ENCODE measurements at places on chromosomes 11 and 22.

- DNase-seq = no peak
Observed at GRCh38 chr11:72157131-72157530, 21.6 kb downstream of the FOLR3 start.

- DNase-seq = no peak
Observed at GRCh38 chr11:83662494-83662893, 376.3 kb upstream of the CCDC90B start.

DNA sequence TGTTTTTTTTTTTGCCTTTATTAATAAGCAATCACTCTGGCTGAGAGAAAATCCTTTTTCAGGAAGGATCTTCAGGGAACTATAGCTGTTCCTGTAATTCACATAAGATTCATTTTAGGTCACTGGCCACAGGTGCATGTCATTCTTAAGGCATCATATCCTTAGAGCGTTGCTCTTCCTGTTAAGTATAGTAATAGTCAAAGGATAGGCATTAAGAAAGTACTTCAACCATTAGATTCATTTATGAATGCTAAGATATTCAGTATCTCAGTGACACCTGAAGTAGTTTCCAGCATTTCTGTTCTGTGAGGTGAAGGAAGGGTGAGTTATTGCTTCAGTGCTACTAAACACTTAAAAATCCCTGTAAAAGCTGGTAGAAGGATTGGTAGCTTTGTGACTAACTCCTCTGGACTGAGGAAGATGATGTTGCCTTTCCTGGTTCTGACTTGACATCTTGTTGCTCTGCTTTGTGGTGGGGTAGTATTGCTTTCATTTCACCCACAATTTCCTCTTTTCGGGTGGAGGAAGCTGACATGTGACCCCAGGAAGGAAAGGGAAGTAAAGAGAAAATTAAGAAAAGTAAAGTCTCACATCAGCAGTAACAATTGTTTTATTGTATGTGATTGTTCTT, 34.7 kb downstream of the RNF169 start:
- DNase-seq = no peak

- peak; percentile 64 for DNase-seq
Observed at GRCh38 chr11:10407055-10407454, 48.0 kb upstream of the AMPD3 start.

DNA sequence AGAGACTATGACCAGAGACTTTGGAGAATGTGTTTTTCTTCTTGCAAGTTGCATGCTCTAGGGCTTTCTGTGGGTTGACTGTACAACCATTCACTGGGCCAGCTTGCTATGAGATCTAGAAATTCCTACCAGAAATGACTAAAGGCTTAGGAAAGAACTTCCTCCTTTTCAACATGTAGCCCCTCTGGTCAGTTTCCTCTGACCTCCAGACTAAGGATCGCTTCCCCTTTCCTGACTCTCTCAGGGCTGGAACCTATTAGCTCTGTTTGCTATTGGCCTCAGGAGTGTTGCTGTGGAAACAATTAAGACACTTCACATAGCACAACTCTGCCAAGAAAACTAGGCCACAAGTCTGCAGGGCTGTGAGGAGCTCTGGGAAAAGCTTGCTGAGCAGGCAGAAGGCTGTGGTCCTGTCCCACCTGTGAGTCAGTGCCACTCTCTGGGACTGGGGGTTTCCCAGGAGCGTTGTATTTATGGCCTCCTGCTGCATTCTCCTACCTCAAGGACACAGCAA, 10.7 kb downstream of the CRY2 start:
- DNase-seq = peak; percentile 9

- DNase-seq = no peak
Observed at GRCh38 chr22:34805771-34806170, 260.2 kb upstream of the ISX start.

GRCh38 chr11:17898782-17899181, 114.1 kb downstream of the SERGEF start:
- DNase-seq = no peak

DNA sequence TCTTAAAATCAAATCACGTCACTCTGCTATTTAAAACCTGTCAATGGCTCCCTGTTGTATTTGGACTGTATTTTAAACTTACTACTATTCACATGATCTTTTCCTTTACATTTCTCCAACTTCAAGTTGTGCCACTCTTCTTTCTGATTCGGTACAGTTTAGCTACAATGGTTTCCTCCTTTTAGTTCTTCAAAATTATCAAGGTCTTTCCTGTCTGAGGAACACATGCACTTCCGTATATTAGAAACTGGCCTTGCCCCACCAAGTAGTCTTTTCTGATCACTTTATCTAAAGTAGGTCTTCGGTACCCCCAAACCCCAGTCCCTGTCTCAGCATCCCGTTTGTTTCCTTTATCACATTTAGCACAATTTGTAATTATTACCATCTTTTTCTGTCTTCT, 81.8 kb downstream of the MTMR3 start:
- peak; percentile 8 for DNase-seq

- no peak for DNase-seq
Observed at GRCh38 chr11:96620464-96621044, 230.7 kb downstream of the JRKL start.

DNA sequence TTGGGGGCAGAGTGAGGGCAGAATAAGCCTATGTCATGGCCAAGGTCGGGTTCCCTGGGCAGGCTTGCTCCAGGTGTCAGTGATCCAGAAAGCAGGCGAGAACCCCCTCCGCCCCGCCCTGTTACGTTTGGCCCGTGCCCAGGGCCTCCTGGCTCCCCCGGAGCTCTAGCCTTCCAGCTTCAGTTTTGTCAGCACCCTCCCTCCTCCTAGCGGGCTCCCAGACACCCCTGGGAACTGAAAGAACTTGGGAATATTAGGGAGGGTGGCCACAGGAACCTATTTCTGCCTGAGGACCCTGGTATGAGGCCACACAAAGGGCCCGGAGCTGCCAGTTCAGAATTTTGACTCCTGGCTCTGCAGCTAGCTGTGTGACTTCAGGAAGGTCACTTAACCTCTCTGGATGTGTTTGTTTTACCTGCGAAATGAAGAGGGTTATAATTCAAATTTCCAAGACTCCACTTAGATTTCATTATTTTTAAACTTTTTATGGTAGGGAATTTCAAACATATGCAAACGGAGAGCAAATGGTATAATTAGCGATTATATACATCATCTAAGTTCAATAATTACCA, 1.2 kb downstream of the TUBA8 start:
- no peak for DNase-seq

- DNase-seq = no peak
Observed at GRCh38 chr11:130391711-130392110, 36.7 kb downstream of the ADAMTS8 start.

DNA sequence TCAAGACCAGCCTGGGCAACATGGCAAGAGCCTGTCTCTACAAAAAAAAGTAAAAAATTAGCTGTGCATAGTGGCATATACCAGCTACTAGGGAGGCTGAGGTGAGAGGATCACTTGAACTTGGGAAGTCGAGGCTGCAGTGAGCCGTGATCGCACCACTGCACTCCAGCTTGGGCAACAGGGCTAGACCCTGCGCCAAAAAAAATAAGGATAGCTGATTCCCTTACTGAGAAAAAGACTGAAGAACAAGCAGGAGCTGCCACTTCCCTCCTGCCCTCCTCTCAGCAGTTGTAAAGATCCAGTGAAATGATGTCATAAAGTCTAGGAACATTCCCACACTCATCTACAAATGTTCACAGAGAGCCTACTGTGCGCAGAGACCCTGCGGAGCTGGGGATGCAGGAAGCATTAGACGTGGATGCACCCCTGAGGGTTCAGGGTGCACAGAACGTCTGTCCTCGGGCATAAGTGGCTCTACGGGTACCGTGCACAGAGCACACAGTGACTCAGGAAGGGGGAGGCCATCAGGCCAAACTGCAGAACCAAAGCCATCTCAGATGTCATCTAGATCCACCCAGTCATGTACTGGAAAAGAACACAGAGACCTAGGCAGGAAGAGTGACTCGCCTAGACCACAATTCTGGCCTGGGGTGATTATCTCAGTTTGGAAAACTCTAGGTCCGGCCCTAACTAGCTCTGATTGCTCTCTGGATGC, 11.7 kb downstream of the SEC14L2 start:
- DNase-seq = peak; percentile 58

- DNase-seq = no peak
Observed at GRCh38 chr22:39814899-39815298, 78.7 kb downstream of the ENTHD1 start.

DNA sequence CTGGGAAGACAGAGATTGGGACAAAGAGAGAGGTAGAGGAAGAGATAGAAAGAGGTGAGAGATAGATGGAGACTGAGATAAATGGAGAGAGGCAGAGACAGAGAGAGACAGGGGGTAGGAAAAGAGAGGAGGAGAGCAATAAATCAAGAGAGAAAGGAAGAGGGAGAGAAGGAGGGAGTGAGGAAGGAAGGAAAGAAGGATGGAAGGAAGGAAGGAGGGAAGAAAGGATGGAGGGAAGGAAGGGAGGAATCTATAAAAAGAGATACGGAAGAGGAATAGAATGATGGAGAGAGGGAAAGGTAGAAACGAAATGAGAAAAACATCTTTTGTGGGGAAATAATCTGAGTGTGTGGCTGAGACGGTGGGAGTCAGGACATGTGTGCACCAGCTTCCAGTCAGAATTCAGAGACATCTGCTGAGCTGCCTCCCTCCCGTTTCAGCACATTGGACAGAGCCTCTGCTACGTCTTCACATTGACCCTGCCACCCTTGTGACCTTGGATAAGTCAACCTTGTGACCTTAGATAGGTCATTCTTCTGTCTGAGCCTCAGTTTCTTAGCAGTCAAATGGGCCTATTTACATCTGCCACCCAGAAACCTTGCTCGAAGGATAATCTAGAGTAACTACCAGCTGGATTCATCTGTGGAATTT, 417.8 kb downstream of the MIAT start:
- no peak for DNase-seq

GRCh38 chr11:85377901-85378300, 249.2 kb downstream of the DLG2 start:
- DNase-seq = no peak

DNA sequence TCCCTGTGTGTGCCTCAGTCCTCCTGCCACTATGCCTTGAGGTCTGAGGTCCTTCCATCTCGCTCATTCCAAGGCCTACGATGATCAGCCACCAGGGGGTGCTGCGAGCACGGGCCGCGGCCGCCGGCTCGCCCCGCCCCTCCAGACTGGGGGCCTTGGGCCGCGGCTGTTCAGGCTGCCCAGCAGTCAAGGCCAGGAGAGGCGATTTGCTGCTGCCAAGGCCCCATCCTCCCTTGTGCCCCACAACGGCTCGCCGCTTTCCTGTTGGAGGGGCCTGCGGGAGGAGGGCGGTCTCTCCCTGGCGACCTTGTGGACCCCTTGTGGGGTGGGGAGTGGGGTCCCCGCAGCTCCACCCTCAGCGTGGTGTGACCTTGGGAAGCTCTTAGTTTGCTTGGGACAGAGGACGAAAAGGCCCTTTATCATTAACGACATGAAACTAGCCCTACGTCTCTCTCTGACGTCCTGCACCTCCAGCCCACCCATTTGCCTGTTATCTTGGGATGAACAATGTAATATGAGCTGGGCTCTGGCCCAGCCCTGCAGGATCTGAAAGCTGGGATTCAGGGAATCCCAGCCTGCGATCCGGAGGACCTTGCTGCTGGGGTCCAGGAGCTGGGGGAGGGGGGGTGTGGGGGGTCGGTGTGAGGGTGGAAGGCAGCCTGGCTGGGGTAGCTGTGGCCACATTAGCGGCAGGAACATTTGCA, 5.3 kb upstream of the GALR3 start:
- no peak for DNase-seq

- DNase-seq = no peak
Observed at GRCh38 chr11:12806113-12806512, 131.9 kb downstream of the TEAD1 start.

GRCh38 chr11:116353589-116353988, 419.2 kb downstream of the BUD13 start:
- DNase-seq = no peak

DNA sequence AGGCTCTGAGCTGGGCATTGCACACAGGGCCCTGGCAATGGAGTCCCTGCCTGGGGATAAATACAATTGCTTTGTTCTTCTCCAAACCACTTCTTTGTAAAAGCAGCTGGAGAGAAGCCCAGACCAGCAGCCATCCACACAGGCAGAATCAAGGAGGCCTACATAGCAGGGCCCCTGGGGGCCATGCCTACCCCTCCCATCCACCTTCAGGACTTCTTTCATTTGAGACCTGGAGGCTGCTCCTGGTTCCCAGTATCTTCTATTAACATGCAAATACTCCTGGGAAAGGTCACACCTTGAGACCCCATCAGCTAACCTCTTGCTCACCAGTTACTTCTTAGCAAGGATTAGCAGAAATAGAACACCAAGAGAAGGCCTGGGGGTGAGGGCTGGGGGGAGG, 511.1 kb downstream of the SOX6 start:
- DNase-seq = no peak

GRCh38 chr11:23212807-23213206, 352.5 kb upstream of the CCDC179 start:
- DNase-seq = no peak

DNA sequence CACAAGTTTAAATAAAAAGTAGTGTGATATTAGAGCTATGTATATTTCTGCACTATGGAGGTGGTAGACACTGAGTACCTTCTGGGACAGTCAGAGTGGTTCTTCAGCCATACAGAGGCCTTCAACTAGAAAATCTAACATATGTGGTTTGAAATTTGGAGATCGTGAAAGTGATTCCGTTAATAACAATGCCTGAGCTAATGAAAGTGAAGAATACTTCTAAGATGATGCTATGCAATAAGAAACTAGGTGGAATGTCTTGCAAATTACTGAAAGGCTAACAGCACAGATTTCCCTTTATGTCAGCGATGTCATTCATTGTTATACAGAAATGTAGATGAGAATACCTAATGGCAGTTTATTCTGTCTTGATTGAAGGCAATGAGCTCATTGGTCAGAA, 1984.7 kb upstream of the RAG2 start:
- DNase-seq = no peak

DNA sequence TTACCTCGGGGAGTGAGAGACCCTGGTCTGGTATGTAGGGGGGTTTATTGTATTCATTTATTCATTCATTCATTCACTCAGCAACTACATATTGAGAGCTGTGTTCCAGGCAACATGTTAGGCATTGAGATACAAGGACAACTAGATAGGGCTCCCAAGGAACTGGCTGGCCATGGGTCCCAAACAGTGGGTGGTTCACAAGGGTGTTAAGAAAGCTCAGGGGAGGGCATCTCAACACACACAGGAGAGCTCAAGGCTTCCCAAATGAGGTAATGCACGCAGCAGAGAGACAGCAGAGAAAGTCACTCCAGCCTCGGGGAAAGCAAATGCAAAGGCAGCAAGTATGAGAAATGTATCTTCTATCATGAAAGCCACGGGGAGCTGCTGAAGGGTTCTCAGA, 51.8 kb downstream of the BTG4 start:
- no peak for DNase-seq

DNA sequence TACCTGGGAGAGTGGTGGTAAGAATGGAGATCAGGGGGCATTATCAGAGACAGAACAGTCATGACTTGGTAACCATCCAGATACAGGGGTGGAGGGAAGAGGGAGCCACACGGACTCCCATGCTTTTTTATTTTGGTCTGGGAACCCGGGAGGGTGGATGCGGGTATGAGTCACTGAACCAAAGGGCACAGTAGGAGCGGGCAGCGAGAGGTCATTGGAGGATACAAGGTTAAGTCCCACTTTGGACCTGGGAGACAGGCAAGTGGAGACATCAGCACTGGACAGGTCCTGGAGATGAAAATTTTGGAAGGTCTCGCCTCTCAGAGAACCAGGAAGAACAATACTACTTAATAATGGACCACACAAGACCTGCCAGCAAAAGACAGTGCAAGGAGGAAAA, 6.7 kb downstream of the HDHD5 start:
- DNase-seq = no peak

GRCh38 chr11:73152086-73152853, 10.2 kb upstream of the FCHSD2 start:
- no peak for DNase-seq
